ENCODE measurements at places on chromosomes 6 and 20.

- DNase-seq, result no peak
Observed at GRCh38 chr6:127058027-127058426, 60.4 kb upstream of the RSPO3 start.

DNA sequence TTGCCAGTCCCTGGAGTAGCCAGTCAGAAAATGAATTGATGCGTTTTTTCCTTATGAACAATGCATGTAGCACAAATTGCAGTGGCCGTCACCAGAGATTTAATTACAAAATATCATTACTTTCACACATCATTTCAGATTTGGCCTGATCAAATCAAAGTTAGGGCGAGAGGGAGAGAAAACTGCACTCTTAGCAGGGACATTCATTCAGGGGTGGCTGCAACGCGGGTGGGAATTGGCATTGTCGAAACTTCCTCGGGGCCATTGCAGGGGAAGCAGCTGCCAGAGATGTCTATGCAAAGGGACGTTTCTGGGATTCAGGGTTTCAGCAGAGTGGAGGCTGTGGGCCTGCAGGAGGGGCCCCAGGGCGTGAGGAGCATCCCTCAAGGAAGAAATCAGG, 76.5 kb upstream of the TOP1 start:
- no peak for DNase-seq

- no peak for DNase-seq
Observed at GRCh38 chr6:148831531-148831930, 84.7 kb downstream of the UST start.

DNA sequence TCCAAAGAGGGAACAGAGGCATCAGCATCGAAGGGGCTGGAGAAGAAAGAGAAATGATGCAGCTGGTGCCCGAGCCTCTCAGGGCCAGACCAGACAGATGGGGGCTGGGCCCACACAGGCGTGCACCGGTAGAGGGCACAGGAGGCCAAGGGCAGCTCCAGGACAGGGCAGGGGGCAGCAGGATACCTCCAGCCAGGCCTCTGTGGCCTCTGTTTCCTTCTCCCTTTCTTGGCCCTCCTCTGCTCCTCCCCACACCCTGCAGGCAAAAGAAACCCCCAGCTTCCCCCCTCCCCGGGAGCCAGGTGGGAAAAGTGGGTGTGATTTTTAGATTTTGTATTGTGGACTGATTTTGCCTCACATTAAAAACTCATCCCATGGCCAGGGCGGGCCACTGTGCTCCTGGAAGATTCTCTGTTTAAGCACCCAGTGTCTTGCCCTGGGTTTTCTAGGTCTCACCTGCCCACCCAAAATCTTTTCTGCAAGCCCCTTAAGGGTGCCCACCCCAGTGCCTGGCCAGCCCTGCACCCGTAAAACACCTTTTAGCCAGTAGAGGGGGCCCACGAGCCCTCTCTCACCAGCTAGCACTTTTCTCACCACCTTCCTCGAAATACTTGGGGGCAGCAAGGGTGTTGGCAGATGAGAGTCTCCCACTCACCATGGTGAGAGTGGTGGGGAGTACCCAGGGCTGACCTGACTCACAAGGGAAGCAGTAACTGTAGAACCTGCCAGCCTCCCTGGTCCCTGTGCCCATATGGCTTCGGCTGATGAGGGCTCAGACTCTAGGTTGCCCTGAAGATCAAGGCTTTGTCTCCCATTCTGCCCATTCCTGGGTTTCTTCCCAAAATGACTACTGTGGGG, 35.7 kb upstream of the ID1 start:
- no peak for DNase-seq

GRCh38 chr20:37525810-37526209, 1.9 kb downstream of the BLCAP start:
- DNase-seq, result no peak
